ENCODE measurements at places on chromosomes 4 and X.

- DNase-seq = no peak
Observed at GRCh38 chrX:84415140-84415539, 87.1 kb downstream of the HDX start.

- DNase-seq = no peak
Observed at GRCh38 chrX:30649859-30650258, 3.4 kb upstream of the GK start.

DNA sequence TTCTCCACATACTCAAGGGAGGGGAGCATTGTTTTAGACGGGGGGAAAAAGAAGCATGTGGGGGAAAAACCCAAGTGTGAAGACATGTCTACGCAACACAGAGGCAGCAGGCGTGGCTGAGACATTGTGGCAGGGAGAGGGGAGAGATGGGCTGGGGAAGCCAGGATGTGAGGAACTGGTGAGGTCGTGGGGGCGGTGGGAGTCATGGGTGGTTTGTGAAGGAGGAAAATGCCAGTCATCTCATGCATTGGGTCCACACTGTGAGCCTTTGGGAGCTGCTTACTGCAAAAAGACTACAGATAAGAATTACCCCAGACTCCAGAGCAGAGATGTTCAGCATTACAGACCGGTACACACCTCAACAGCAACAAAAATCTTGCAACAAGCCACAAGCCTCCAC is 2.1 kb downstream of the JAKMIP1 start:
- DNase-seq = no peak

GRCh38 chr4:184028561-184029374 is 123.7 kb downstream of the STOX2 start:
- DNase-seq = no peak

- no peak for DNase-seq
Observed at GRCh38 chrX:19695884-19696283, 180.6 kb upstream of the MAP3K15 start.

- no peak for DNase-seq
Observed at GRCh38 chrX:77444545-77444944, 2.6 kb upstream of the FGF16 start.

DNA sequence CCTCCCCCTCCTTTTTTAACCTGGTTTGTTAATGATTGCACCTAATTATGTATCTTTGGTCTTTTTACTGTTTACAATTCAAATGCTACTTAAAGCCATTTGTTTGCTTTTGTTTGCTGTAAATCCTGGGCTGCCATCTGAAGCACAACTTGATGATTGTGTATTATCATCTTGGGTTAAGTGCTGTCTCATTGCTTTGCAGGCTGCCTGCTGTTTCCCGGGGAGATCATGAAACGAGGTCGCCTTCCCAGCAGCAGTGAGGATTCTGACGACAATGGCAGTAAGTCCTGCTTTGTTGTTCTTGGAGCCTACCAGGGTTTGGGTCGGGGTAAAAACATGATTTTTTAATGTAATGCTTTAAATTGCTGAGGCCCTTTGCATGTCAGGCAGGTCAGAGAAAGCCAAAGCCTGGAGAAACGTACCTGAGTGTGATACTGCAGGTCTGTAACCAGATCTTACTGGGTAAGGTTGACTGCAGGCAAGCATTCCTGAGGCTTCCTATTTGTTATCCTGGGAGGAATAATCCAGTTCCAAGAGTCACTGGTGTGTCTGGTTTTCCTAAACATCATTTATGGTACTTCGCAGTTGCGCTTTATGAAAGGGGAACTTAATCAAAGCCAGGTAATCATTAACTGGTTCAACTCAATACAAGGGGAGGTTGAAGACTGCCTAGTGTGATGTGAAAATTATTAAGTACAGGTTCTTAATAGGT is 22.2 kb downstream of the JADE1 start:
- no peak for DNase-seq

GRCh38 chrX:147079974-147080373 is 265.4 kb upstream of the CXorf51A start:
- no peak for DNase-seq

DNA sequence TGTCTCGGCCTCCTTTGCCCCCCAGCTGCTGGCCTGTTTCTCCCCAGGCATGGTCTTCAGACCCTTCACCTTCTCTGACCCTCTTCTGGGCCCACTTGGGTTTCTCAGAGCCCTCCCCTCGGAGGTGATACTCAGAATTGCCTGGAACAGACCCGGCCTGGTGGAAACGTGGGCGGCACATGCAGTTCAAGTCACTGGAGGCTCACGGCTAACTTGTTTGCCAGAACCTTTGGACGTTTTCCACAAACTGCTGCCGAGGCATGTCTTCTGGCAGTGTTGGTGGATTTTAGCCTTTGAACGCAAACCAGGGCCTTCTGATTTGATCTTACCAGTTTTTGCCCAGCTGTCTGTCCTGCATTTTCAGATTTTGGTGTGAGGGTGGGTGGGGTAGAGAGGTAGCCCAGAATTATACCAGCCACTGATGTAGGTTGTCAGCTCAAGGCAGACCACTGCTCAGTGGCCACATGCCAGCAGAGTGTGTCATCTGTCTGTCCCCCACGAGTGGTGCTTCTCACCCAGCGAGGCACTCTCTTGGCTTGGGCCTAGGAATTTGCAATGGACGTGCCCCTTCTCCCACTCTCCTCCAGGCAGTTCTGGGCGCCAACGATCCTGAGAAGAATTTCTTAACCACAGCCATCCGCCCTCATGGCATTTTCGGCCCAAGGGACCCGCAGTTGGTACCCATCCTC is 32.5 kb upstream of the ZNF185 start:
- DNase-seq = no peak

DNA sequence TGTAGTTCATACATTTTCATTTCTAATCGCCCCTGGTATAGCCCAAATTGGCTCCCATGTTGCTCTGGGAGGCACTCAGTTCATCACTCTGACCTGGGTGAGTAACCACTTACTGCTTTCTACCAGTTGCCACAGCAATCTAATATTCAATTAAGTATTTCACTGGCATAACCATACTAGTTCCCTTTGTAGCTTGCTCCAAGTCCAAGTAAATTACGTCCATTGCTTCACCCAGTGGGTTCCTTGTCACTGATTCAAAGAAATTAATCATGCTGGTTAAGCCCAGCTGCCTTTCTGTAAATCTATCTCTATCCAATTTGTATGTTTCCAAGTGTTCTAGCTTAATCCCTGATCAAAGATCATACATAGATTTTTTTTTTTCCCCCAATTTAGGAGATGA is 92.0 kb upstream of the CBR4 start:
- DNase-seq = no peak

DNA sequence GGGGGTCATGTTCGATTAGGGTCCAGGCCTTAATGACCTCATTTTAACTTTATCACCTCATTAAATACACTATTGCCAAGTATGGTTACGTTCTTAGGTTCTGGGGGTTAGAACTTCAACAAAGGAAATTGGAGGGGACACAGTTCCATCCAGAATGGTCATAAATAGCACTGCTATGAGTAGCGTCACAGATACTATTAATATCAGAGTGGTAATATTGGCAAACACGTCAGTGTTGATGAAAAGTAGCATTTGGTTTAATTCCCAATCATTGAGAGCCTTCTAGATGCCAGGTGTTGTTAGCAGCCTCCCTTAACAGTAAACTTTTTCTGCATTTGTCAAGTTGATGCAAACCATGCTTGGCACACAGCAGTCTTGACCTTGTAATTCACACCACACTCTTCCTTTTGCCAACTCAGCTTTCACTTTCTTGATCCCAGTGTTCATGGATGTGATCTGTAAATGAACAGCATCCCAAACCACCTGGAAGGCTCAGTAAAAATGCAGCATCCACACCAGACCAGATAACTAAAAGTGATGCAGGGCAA is 912.5 kb upstream of the TENM3 start:
- DNase-seq = no peak

GRCh38 chr4:147054228-147054872 is 108.7 kb upstream of the TTC29 start:
- no peak for DNase-seq
